ENCODE measurements at places on chromosomes 3 and 15.

- DNase-seq, result no peak
Measured at GRCh38 chr3:157374933-157375332, 61.7 kb upstream of the PTX3 start.

GRCh38 chr3:15086699-15087098 lies 12.2 kb downstream of the RBSN start:
- DNase-seq, result no peak

DNA sequence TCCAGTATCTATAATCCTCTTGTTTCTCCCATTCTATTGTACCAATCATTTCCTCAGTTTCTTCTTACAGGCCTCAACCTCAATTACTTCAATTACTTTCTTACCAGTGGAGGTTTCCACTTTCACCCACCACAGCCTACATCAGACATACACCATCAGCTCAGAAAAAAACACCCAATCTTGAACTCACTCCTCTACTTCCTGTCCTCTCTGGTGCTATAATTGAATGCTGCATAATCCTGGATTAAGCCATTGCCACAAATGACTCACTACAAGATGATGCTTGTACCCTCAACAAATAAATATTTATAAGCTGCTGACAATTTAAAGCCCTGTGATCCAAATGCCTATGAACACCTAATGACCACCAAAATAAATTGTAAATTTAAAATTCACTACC lies 18.5 kb downstream of the RYK start:
- no peak for DNase-seq

DNA sequence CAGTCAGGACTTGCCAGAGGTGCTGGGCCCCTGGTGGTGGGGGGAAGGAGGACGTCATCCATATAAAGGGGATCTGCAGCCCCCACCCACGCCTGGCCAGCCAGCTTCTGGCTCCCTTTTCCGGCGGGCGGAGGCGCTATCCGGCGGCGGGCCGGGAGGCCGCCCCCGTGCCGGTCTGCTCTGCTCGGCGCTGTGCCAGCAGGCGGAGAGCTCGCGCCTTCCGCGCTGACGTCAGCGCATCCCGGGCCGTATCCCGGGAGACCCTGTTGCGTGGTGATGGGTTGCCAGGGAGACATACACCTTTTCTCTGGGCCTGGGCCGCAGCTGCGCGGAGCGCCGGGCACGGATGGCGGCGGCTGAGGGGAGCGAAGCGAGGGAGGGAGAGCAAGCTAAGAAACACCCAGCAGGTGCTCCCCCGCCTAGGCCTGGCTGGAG lies 1.1 kb downstream of the FAM131A start:
- DNase-seq, result peak; percentile 98

GRCh38 chr15:88467935-88468528 lies 524 bp downstream of the MRPS11 start:
- DNase-seq, result peak; percentile 23

DNA sequence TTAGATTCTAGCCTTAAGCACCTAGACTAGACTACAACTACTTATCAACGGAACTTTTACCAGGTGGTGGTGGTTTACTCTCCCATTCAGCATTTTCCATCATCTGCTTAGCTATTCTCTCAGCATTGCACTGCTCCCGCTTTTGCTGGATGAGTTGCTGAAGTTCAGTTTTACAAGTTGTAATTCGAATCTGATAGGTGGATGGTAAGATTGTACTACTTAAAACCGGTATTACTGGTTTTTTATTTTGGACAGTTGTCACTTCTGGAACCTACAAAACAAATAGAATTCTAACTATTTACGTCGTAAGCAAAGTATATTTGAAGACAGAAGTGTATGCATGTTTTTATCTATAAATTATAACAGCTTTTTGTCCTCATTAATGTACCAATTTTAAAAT lies 41.1 kb downstream of the PIK3R4 start:
- no peak for DNase-seq

DNA sequence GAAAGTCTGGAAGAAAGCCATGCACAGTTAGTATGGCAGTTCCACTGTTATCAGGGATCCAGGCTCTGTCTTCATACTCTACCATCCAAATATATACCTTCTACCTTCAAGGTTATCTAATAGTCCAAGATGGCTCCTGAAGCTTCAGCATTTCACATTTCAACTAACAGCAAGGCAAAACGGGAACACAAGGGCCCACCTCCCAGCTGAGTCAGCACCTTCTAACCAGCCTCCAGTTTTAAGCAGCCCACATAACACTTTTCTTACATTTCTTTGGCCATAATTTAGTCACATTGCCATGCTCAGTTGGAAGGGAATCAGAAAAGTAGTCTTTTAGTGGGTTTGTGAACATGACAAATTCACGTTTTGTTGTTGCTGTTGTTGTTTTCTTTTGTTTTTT lies 15.4 kb upstream of the MSL2 start:
- DNase-seq, result no peak

DNA sequence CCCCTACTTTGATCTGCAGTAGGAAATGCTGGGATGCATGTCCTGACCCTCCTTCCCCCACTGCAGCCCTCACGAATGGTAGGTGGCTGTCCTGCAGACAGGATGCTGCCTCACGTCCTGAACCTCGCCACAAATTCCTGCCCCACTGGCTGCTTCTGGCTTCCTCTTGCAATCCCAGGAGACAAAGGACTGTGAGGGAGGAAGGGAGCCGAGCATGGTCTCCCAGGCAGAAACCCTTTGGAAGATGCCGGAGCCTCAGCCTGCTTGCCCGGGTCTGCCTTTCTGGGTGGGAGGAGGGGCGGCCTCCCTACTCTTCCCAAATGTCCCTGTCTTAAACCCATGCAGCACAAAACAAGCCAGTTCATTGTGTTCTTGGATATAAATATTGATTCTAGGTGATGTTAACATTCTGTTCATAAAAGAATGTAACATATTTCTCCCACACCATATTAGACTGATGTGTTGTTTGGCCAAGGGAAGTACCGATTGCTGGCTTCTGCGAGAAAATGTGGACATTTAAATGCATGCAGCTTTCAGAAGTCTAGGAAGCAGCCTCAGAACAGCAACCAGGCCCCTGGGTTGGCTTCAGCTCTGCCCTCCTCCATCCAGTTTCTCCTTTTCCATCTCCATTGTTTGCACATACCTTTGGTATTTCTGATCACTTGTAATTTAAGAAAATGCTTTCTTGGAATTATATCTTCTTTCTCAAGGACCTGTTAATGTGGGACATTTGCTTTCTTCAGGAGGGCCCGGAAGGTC lies 75.3 kb downstream of the HMG20A start:
- DNase-seq, result no peak

All from NCI-H146 (cell line).